ENCODE measurements at places on chromosomes 5 and 9.

GRCh38 chr9:107989544-107989943 is 500.0 kb upstream of the KLF4 start:
- DNase-seq, result no peak

GRCh38 chr9:109051733-109052132 is 38.4 kb upstream of the CTNNAL1 start:
- no peak for DNase-seq

DNA sequence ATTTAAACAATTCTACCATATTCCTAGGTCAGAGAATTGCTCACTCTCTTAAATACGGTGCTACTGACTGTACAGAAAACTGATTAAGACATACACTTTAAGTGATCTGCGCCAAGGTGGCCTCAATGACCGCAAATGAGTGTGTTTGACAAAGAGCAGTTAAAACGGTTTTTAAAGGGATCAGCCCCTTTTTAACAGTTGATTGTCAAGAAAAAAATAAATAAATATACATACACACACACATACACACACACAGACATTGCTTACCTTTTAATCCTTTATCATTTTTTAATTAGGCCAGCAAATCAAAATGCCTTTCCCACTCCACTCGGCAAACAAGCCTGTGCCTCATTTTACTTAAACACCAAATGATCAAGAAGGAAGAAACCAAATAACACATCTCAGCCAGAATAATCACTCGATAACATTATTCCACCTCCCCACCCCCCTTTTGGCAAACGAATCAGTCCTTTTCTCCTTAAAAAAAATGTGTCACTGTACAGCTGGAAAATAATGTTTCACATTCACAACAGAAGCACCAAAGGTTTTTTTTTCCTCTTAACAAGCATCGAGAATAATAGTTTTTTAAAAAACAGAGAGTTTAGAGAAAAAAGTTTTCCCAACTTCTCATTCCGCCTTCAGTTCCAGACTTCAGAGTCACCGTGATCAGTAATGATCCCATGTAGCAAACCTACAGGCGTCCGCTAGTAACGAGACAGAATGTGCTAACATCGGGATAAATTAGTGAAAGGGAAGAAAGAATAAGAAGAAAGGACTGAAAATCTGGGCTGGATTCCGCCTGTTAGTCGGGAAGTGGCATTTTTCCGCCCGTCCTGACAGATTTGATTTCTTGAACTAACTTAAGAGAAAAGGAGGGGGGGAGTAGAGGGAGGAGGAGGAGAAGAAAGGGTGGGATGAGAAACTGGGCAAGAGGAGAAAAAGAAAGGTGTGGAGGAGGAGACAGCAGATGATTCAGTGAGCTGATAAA is at the start of gene ZNF608:
Gene ZNF608 (minus strand): TSS at position 712 of the 988 bp plus-strand sequence. CDS start 1,650 bp downstream, outside the sequence.
- no peak for DNase-seq

DNA sequence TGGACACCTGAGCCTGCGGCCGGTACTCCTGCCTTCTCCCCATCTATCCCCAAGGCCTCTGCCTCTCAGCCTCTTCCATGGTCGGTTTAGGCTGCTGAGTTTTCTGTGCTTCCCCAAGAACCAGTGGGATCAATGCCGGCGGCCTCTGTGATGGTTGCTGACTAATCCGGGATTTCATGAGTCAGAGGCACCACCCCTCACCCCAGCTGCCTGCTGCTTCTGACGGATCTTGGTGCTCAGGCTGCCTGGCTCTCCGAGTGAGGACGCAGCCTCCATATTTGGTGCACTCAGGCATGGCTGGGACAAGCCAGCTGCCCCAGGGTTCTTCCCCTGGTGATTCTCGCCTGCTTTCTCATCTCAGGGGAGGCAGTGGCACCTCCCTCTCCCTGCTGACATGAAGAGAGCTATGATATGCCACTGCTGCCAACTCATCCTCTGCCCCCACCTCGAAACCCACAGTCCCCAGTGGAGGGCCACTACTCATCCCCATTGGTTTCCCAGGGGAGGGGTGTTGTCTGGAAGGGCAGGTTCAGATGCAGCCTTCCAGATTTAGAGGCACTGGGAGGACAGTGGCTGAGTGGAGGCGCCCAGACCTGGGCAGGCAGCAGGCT is 3.3 kb upstream of the MAN1B1 start:
- DNase-seq, result peak; percentile 87

GRCh38 chr9:75170898-75171360 is 82.6 kb downstream of the OSTF1 start:
- no peak for DNase-seq

- DNase-seq, result no peak
Measured at GRCh38 chr9:6945816-6946215, 188.0 kb downstream of the KDM4C start.

GRCh38 chr5:763397-763796 is 21.1 kb downstream of the ZDHHC11B start:
- DNase-seq, result no peak

DNA sequence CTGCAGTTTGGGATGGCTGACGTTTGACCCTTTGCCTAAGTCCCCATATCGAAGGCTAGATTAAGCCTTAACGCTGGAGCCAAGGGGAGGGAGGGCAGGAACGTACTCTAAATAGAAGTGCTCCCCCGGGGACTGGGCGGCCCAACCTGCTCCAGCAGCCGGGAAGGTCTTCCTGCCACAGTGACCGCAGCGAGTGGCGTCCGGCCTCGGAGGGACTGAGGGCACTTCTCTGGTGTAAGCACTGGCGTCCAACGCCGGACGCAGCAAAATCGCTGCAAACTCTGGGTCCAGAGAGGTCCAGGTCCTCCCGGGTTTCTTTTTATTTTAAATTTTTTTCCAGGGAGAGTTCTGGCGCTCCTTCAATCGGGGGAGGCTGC is 505 bp upstream of the ACER2 start:
- no peak for DNase-seq

GRCh38 chr9:137227054-137227852 is at the start of gene RNF224:
Gene RNF224 (plus strand): TSS chr9:137227502. CDS start chr9:137228336, 834 bp downstream.
- no peak for DNase-seq

DNA sequence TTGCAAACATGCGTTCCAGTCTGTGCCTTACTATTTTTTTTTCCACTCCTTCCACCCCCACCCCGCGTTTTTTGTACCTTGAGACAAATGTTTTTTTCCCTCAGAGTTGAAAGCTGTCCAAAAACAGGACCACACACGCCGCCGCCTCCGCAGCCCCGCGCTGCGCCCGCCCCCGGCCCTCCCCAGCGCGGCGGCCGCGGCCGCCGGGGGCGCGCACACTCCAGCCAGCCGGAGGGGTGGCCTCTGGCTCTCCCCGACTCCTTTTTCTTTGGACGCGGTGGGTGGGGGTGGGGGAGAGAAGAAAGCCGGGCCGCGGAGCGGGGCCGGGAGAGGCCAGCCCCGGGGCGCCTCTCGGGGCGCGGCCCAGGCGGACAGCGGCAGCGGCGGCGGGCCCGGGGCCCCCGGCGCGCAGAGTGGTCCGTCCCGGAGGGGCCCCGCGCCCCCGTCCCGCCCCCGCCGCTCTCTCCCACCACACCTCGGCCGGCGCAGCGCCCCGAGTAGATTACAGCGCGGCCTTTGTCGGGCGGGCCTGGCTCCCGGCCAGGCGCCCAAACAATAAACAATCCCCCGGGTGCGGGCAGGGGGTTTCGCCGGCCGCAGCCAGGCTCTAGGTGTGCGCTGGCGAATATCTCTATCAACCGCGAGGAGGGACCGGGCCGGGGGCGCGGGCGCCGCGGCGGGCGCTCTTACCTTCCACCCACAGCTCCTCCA is 10.9 kb downstream of the PTCH1 start:
- no peak for DNase-seq

- no peak for DNase-seq
Measured at GRCh38 chr5:94461131-94461530, 157.3 kb downstream of the KIAA0825 start.

DNA sequence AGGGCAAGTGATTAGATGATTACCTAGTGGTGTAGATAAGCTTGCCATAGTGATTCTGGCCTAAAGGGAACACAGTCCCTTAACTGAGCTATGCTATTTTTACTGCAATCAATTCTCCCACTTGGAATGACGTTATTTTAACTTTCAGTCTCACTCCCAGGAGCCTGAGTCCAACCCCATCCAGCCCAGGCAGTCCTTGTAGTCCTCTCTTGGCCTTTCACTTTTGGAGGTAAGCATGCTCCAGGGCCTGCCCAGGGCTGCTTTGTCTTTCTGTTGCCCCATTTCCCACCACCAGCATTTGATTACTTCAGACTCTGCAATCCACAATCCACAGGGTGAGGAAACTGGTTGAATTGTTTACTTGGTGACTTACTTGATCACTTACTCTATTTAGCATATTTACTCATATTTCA is 233.0 kb downstream of the CD180 start:
- no peak for DNase-seq

DNA sequence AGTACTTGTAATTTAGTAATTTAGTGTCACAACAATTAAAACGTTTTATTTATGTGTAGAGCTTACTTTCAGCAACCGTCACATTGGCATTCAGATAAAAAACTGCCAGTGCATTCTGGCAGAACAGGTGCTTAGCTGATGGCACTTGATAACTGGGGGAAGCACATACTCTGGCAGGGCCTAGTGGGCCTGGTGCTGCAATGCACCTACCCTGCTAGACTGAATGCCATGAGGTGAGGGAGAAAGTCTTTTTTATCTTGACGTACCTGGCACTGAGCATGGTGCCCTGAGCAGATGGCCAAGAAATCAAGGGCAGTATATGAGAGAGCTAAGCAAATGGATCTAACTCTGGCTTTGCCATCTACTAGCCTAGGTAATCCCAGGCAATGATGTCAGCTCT is 280.6 kb upstream of the EFNA5 start:
- DNase-seq, result no peak

DNA sequence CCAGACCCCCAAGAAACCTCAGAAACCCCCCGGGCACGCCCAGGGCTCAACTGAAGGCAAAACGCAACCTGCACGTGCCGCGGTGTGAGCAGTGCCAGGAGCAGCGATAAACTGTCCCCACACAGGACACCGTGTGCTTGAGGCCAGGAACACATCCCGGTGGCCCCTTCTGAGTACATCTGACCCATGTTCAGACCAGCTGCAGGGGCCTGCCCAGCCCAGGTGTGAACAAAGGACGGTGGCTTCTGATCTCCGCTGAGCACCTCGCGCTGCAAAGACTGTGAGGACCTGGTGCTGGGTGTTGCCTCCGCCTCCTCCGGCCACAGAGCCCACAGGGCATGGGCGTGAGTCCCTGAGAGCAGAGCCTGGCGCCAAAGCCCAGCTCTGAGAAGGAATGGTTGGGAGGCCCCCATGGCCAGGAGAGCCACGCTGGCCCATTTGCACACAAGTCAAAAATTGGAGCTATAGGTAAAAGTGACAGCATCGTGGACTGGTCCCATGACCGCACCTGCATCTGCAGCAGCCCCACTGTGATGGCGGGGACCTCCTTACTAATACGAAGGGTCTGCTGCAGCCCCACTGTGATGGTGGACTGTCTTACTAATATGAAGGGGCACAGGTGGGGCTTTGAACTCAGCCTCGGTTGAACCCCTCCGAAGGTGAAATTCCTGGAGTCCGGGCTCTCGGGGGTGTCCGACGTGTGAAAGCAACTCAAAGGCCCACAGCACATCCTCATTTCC is 31.5 kb downstream of the NDUFS6 start:
- DNase-seq, result no peak

GRCh38 chr5:147290261-147290660 is 55.4 kb downstream of the STK32A start:
- no peak for DNase-seq

GRCh38 chr5:65482296-65482735 is 596 bp upstream of the ADAMTS6 start:
- peak; percentile 69 for DNase-seq

DNA sequence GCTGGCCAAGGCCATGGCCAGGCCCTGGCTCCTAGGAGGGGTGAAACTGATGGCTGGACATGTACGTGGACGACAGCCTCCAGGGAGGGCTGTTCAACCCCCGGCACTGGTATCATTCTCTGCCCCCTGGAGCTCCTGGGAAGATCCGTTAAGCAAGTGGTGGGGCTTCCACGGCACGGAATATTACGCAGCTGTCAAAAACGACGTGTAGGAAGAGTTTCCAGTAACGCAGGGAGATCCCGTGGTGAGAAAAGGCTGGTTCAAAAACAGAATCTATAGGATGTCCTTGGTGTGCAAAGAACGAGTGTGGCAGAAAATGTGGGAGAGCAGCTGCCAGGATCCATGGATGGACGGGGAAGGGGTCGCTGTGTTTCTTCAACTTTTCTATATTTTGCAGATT is 36.3 kb upstream of the TMEM250 start:
- DNase-seq, result no peak

DNA sequence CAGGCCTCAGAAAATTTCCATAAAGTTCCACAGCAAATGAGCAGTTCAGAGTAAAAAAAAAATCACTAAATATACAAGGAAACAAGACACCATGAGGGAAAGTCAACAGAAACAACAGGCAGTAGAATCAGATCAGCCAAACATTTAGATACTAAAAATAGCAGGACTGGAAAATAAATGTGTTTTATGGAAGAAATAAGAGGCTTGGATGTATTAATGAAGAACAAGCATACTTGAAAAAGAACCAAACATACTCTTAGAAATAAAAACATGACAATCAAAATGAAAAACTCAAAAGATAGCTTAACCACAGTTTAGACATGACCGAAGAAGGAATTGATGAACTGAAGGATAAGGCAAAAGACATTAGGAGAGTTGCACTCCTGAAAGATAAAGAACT is 22.6 kb downstream of the MYMK start:
- DNase-seq, result no peak

GRCh38 chr9:7266911-7267595 is 509.3 kb downstream of the KDM4C start:
- DNase-seq, result no peak

- DNase-seq, result no peak
Measured at GRCh38 chr5:9715891-9716335, 85.8 kb upstream of the TAS2R1 start.

- DNase-seq, result no peak
Measured at GRCh38 chr9:99114846-99115500, 10.1 kb downstream of the TGFBR1 start.

- no peak for DNase-seq
Measured at GRCh38 chr5:1507014-1507375, 16.8 kb downstream of the LPCAT1 start.

DNA sequence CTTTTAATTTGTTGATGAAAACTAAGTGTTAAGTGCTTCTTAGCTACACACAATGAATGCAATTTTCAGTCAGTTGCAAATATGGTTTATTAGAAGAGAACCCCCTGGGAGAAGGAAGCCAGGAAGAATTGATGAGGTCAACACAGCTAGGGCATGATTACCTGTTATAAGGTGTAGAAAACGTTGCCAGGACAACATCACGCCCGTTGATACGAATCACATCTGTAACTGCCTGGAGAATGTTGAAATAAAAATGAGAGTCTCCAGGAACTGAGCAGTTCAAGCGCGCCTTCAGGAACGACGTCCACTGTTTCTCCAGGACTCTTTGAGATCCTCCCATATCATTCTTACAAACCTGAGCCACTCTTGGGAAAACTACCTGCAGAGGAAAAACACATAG is 88.0 kb downstream of the SEMA6A start:
- no peak for DNase-seq

GRCh38 chr5:154712518-154713437 is 42.4 kb upstream of the LARP1 start:
- DNase-seq, result no peak

DNA sequence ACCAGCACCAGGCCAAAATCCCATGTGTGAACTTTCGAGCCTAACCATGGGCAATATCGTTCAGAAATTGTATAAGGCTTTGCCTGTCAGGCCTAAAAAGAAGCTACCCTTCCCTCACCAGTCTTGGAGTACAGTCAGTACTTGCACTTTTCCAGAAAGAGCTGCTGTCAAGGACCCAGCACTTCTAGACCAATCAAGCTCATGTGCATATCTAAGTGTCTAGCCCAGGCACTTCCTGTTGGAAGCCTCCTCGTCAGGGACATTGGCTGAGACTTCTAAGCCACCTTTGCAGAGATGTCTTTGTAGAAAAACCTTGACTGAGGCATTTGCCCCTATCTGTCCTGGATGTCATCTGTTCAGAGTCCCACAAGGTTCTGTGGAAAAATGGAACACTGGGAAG is 1930.5 kb downstream of the EFNA5 start:
- DNase-seq, result no peak
